Kidney capillary endothelial cell (primary cell): ENCODE measurements at places on chromosomes 7 and 10.

GRCh38 chr10:68721673-68722335, 765 bp downstream of the CCAR1 start:
- DNase-seq = peak; percentile 13

GRCh38 chr10:8566737-8567136, 512.2 kb downstream of the GATA3 start:
- DNase-seq = no peak

- no peak for DNase-seq
Observed at GRCh38 chr7:22759721-22760120, 32.7 kb downstream of the IL6 start.

GRCh38 chr10:86402283-86402941, 35.8 kb upstream of the GRID1 start:
- no peak for DNase-seq

DNA sequence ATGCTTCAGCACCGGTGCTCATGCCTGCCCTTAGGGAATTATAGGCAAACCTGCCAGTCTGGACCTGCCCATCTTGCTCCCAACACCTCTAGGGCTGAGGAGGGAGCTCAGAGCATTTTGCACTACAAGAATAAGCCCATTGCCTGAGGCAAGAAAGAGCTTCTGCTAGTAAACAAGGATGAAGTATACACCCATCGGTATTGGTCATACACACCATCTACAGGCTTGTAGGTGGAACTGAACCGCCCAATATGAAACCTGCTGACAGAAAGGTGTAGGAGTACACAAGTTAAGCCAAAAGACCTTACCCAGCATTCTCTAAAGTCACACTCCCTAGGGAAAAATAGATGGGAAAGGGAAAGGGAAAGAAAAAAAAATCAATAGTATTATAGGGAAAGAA, 957.0 kb upstream of the LRRTM3 start:
- no peak for DNase-seq

DNA sequence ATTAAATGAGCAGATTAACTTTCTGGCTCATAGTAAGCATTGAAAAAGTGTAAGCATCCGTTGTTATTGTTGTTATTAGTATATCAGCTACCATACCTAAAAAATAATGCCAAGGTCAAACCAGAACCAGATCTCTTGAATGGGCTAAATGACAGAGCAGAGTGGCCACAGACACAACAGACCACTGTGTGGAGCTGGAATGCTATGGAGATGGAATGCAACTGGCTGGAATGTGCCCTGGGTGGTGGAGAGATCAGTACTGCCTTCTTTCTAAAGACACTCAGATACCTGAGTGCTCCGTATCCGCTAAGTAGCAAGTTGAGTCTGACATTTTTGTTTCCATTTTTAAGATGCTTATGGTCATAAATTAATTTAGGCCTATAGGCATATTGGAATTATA, 20.5 kb upstream of the DNAJB12 start:
- no peak for DNase-seq

DNA sequence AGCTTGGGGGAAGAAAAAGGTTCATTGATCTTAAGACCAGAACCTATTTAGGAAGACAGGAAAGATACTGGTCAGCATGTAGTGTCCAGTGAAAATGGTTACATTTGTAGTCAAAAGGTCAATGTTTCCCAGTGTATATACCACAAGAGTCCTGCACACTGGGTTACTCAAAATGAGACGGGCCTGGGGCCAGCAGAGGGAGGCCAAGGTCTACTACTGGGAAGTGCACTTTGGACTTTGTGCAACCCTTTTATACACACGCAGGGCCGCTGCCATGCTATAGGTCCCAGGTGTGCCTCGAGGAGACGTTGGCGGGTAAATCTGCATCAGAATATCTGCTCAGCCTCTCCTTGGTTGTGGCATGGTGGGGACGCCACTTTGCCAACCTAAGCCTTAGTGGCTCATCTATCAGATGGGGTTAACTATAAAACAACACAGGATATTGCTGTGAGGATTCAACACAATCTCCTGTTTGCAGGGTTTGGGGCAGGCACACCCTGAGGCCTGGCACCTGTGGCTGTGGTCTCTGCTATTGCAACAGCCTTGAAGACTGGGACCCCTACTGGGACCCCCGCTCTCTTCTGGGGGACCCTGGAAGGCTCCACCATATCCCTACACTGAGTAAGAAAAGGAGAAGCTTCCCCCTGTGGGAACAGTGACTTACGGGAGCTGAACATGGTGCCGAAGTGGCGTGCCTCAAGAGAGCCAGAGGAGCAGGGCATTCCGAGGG, 19.7 kb downstream of the CLRN3 start:
- DNase-seq = no peak

DNA sequence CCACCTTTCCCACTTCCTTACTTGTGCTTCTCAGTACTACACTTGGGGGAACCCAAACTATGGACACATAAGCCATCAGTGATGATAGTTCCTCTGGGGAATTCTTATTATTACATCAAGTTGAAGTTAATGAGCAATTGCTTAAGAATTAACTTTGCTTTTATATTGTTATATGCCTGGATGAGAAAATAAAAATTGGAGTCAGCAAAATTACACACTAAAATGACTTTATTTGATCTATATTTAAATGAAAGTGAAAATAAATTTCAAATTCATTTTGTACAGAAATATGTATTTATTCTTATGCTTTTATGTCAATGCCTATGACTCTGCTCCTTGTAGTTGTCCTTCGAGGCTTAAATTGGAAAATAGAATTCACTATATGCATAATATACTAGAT, 149.4 kb upstream of the KCND2 start:
- DNase-seq = no peak

- no peak for DNase-seq
Observed at GRCh38 chr7:30618961-30619360, 24.3 kb downstream of the GARS1 start.

DNA sequence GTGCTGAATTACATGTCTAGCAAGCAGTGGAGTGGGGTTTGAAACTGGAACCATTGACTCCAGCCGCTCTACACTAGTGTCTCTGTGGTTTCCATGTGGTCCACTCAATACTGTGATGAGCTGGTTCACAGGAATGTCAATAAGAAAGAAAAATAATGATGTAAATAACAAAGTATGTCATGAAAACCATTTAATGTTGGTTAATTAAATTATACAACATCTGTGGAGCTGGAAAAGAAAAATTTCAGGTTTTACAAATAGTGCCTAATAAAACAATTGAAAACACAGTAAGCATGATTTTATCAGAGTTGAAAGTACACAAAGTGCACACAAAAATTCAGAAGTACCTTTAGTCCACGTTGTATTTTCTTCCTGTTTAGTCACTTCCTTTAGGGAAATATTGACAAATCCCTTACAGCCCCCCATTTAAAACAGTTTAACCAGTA, 28.7 kb upstream of the NAMPT start:
- DNase-seq = peak; percentile 70

DNA sequence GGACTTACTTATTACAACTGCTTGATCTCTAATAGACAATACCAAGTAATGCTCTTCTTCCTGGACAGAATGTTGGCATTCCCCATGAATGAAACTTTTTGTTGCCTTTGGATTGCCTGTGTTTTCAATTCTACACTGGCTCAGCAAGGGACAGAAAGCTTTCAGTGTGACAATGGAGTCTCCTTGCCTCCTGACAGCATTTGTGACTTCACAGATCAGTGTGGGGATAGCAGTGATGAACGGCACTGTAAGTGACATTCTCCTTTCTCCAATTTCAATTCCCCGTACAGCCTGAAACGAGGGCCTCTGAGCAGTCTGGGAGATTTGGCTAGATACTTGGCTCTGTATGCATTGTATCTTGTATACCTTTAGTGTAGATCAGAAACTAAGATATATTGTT, 290 bp downstream of the MALRD1 start:
- no peak for DNase-seq

GRCh38 chr7:104983076-104983577, 30.9 kb upstream of the KMT2E start:
- no peak for DNase-seq

DNA sequence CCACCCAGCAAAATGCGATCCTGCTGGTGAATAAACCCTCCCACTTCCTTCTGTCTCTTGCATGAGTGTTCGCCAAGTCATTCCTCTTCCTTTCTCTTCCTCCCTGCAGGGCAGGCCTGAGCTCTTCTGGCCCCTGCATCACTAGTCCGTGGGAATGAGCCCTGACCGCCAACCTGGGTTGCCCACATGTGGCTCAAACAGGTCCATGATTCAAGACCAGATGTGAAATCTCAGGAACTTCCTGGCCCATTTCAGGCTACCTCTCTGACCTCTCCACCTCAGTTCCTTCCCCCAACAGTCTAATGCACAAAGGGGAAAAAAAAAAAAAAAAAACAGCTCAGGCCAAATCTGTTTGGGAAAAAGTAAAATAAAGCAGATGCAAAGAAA, 5.4 kb upstream of the YWHAG start:
- DNase-seq = peak; percentile 59

DNA sequence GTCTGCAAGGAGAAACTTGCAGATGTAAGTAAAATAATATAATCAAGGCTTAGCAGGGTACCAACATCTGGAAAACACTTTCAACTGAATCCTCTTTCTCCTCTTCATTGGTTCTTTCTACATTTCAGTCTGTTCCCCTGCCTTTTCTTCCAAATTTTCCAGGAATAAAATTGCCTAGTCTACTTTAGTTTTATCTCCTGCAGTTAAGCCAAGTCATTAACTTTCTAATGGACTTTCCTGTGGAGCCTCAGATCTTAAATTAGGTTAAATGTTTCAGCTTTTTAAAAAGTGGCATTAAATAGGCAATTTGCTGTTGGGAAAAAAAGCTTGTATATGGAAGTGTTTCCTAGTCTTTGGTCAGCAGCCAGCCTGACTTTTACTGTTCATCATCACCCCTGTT, 70.8 kb downstream of the EEPD1 start:
- no peak for DNase-seq

- DNase-seq = no peak
Observed at GRCh38 chr10:88805361-88805760, 2.8 kb downstream of the LIPM start.

GRCh38 chr10:92045641-92046106, 122.1 kb downstream of the BTAF1 start:
- DNase-seq = no peak

GRCh38 chr10:60853107-60853506, 74.8 kb downstream of the CDK1 start:
- no peak for DNase-seq

GRCh38 chr10:122749886-122750285, 50.2 kb upstream of the C10orf120 start:
- DNase-seq = no peak

- DNase-seq = no peak
Observed at GRCh38 chr10:52756966-52757365, 15.6 kb downstream of the MBL2 start.

GRCh38 chr10:114749014-114749413, 72.6 kb upstream of the FHIP2A start:
- DNase-seq = no peak

- no peak for DNase-seq
Observed at GRCh38 chr7:18873734-18874336, 243.6 kb downstream of the TWIST1 start.

DNA sequence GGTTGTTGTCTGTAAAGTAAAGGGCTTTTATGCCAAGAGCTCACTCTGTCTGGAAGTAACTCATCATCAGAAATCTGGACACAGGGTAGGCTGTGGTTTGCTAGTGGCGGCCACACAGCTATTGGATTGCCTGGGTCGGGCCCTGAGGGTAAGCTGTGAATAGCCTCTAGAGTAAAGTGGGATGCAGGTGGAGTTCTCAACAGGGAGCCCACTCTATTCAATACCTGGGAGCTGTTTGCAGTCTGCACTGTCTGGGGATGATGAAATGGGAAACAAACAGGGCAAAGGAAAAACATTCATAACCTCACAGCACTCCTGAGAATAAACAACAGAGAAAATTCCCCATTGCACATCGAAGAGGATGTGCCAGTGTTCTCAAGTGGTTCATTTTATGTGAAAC, 582.6 kb downstream of the CALN1 start:
- DNase-seq = no peak

DNA sequence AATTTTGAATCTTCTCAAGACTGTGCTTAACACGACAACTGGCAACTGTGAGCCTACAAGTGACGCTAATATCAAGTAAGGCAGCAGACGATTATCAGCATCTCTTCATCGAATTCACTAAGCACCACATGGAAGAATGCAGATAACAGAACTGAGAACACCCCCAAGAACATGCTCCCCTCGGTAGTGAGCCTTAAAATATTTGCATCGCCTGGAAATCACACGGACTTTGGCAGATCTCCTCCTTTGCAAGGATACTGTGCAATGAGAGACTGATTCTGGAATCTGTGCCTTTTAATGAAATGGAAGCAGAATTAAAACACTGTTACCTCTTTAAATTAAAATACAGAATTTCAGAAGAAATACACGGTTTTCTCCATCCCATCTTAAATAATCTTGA, 38.2 kb upstream of the NEBL start:
- no peak for DNase-seq
